ENCODE measurements at places on chromosomes 12 and 14.

- no peak for DNase-seq
Observed at GRCh38 chr14:95686935-95687334, 709 bp downstream of the TCL1B start.

DNA sequence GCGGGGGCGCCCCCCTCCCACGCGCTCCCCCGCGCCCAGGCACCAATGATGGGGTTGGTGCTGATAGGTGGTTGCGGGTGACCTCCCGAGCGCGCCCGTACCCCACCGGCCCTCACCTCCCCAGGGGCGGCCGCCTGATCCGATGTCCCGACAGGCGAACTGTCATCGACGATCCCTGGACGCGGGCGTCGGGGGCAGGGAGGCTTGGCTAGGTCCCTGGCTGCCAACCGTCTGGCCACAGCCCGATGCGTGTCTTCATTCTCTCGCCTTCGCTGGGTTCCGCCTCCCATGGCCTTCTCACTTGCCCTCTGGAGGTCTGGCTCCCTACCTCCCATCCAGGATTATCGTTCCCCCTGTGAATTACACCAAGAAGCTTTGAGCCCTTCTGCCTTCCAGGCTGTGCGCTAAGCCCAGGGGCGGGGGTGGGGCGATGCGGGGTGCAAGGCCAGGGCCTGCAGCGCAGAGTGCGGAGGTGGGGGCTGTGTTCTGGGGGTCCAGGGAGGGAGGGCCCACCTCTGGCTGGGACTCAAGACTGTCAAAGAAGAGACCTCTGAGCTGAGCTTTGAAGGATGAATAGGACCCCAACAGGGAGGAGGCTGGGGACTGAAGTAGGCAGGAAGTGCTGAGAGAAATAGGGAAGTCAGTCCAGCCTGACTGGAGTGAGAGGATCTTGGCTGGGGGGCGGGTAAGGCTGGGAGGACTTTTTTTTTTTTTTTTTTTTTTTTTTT is 7.7 kb upstream of the RACGAP1 start:
- DNase-seq = no peak

DNA sequence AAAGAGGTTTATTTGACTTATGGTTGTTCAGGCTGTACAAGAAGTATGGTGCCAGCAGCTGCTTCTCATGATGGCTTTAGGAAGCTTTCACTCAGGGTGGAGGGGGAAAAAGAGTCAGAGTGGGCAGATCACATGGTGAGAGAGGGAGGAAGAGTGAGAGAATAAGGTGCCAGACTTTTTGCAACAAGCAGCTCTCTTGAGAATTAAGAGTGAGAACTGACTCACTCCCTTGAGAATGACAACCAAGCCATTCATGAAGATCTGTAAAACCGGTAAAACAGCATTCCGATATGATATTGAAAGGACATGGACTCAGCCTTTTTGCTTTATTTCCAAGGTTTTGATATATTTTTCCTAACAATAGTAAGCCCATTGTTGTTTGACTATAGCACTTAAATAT is 501.2 kb downstream of the GALC start:
- no peak for DNase-seq

GRCh38 chr12:132127041-132127440 is 17.1 kb downstream of the DDX51 start:
- no peak for DNase-seq

DNA sequence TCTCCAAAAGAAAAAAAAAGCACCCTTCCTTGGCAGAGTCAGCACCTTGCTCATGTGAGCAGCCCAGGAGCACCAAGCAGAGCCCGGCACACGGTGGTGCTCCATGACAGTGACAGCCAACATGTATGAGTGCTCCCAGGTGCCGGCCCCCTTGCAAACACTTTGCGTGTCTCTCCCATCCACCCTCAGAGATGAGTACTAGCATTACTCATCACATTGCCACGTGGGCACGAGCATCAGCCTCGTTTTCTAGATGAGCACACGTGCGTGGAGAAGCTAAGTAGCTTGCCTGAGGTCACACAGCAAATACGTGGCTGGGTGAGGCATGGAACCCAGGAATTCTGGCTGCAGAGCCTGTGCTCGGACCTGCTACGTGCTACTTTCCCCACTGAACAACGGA is 177.9 kb upstream of the PRMT8 start:
- no peak for DNase-seq

GRCh38 chr14:93532541-93532940 is 101.8 kb downstream of the UNC79 start:
- DNase-seq = no peak

DNA sequence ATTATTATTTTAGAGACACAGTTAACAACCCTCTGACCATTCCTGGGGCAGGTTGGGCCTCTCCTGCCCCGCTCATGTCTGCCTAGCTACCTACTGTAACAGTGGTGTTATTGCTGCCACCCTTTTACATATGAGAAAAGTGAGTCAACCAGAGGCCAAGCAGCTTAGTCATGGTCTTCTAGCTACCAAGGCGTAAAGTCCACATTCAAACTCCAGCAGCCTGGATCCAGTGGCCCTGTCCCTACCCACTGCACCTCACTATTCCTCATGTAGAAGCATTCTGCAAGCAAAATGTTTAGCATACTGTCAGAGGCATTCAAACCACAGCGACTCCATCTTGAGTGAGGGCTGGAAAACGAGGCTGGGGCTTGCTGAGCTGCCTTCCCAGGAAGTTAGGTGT is 95.8 kb downstream of the SLC15A4 start:
- no peak for DNase-seq

DNA sequence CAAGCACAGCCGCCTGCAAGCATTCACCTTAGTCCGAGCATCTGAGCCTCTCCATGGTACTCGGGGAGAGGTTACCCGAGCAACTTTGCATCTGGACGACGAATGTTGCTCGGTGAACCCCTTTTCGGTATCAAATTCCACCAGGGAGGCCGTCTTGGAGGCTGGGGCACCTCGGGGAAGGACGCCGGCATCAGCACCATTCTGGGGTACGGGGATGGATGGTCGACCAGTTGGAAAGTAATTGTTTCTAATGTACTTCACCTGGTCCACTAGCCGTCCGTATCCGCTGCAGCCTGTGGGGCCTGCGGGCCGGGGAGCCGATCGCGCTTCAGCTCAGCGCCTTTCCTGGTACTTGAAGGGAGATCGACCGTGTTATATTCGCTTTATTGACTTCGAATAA is 161.7 kb upstream of the RTL1 start:
- no peak for DNase-seq

- no peak for DNase-seq
Observed at GRCh38 chr12:49893753-49894750, 9.6 kb downstream of the FAIM2 start.

DNA sequence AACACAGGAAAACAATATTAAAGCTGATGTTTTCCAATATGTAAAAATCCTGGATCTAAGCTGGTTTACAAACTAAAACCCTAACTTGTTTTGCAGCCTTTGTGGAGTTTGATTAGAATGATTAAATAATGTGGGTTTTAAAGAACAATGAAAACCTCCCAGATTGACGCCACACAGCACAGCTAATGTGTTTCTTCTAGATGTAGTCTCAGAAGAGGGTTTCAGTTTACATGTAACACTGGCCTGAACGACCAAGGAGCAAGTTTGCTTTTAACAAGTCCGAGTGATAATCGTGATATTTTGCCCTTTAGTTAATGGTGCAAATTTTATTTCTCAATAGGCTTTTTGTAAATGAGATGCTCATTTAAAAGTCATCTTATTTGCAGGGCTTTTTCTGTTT is 11.0 kb downstream of the HMGA2 start:
- DNase-seq = no peak

DNA sequence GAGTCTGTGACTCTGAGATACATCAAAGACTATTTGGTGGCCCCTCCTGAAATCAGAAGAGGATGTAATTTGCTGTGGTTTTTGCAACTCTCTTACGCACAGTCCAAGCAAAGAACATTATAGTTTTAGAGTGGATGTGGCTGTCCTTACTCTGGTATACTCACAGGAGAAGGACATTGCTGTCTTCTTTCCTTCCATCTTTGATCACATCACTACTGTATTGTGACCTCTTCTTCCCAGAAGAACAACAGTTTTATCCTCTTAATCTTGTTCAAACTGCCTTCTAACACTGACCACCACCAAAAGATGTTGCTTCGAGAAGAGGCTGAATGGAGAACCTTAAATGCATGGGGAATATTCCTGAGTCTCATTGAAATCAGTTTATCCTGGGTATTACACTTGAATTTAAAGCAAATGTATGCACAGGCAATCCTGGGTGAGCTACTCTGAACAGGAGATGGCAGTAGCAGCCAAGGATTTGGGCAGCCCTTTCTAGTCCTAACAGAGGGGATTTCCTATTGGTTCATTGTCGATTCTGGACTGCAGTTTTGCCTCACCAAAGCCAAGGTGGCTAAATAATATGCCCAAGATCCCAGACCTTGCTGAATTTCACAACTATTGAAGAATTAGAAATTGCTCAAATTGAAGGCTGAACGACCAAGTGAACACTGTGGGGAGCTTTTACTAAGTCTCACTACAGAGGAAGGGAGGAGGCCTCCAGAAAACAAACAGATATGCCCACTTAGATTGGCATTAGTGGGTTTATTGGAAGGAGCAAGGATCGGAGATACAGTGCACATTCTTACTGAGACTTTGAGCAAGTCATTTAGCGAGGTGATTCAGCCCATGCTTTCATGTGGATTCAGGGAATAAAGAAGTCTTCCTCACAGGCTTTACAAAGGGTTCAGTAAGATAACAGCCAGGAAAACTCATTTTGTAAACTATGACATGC is 282.8 kb downstream of the PAWR start:
- peak; percentile 91 for DNase-seq

GRCh38 chr12:4278329-4279197 is 5.0 kb downstream of the CCND2 start:
- no peak for DNase-seq

DNA sequence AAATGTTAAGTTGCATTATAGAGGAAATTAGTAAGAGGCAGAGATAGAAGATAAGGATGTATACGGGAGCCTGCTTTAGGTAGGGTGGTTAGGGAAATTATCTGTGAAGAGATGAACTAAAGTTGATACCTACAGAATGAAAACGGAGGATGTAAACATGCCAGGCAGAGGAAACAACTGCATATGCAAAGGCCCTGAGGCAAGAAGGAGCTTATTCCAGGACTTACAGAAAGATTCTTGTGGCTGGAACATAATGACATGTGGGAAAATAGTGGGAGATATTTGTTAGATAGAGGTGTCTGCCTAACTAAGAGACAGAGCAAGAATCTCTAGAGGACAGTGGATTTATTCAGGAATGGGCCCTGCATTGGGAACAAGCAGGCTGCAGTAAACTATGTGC is 16.2 kb upstream of the SERPINA1 start:
- DNase-seq = no peak

DNA sequence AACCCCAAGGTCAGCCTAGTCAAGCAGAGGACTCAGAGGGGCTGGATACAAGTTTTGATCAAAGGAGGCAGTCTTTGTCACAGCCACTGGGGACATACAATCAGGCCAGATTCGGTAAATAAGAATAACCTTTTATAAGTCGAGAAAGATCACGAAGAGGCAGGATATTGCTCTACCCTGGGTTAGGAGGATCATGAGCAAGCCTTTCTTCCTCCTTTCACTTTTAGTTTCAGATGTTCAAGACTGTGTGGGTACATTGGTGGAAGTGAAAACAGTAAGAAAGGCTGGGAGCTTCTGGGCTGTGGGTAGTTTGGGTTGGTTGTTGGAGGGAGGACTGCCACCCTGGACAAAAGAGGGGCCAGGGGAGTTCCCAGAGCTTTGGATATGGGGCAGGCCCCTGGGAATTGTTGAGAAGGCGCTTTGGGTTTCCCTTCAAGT is 127.7 kb downstream of the SNAPC1 start:
- DNase-seq = no peak

GRCh38 chr14:64107438-64107837 is 186.7 kb downstream of the ESR2 start:
- DNase-seq = no peak

DNA sequence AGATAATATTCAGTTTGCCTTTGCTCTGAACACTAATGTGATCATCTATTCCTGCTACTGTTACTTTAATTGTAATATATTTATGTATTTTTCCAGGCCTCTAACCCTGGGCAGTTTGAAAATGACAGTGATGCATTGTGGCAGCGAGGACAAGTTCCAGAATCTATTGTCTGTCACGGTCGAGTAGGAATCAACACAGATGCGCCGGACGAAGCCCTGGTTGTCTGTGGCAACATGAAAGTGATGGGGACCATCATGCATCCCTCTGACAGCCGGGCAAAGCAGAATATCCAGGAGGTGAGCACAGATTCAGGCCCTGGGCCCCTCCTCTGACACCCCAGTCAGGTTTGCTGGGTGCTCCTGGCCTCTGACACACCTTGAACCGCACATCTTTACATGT is 78.5 kb downstream of the MYRFL start:
- DNase-seq = no peak

- no peak for DNase-seq
Observed at GRCh38 chr12:112841240-112841639, 49.7 kb downstream of the RPH3A start.

GRCh38 chr14:103650213-103650612 is 21.2 kb downstream of the KLC1 start:
- DNase-seq = no peak

DNA sequence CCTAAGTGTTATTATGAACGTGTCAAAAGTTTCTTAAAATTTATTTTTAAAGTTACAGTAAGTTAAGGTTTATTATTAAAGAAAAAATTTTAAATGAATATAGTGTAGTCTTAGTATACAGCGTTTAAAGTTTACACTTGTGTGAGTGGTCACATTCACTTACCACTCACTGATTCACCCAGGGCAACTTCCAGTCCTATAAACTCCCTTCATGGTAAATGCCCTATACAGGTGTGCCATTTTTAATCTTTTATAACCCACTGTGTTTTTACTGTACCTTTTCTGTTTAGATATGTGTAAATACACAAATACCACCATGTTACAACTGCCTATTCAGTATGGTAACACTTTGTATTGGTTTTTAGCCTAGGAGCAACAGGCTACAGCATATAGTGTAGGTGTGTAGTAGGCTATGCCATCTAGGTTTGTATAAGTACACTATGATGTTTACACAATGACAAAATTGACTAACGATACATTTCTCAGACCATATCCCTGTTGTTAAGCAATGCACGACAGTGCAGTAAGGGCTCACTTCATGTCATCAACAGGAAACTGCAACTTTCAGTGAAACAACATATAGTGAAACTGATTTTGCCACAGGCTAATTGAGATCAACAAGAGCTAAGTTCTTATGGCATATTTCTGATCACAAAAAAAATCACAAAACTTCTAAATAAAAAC is 112.0 kb upstream of the TMCC3 start:
- DNase-seq = no peak

GRCh38 chr14:35808076-35808637 is 938 bp downstream of the RALGAPA1 start:
- DNase-seq = no peak
